ENCODE measurements at places on chromosomes 2 and 18. TPM values are rescaled to one million over a fixed set of nuclear protein-coding genes. Genes with fewer than 3 reads are reported as not detected.

Gene CCBE1
- 0.08 TPM for polyA plus RNA-seq

Gene MC4R
- not detected for polyA plus RNA-seq

Gene PKDCC
- 35.8 TPM for polyA plus RNA-seq

Gene MC5R
- polyA plus RNA-seq: not detected

Gene CHRNG
- not detected for polyA plus RNA-seq

Gene CGREF1
- polyA plus RNA-seq: 0.49 TPM

Gene COLEC11
- polyA plus RNA-seq: 11.9 TPM

Gene CYRIA
- 1.3 TPM for polyA plus RNA-seq

Gene CABLES1
- 2.0 TPM for polyA plus RNA-seq

Measured in pancreas (tissue), 10 donors.